Caki2 (cell line): ENCODE measurements at places on chromosomes 12 and 14.

- DNase-seq, result no peak
These were observed 85.5 kb downstream of the CDK17 start for GRCh38 chr12:96314723-96315122.

DNA sequence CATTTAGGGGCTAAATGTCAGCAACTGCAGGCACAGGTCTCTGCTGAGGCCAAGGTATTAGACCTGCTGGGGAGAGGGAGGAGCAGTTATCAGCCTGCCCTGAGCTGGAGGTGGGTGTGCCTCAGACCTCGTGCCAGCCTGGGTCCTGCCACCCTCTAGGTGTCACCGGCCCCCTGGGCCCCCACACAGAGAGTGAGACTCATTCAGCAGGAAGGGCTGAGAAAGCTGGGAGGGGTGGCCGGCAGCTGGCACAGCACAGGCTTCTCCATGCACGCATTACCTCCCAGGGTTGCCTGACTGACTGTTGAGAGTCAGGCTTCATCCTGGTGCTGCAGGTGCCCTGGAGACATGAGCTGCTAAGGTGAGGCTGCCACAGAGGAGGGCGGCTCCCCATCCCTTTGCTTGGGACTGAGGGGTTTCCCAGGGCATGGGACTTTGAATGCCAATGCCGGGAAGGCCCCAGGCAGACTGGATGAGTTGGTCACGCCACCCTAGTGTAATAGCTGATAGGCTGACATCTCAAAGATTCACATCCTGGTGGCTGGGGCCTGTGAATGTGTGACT, 75.3 kb upstream of the C14orf180 start:
- no peak for DNase-seq

DNA sequence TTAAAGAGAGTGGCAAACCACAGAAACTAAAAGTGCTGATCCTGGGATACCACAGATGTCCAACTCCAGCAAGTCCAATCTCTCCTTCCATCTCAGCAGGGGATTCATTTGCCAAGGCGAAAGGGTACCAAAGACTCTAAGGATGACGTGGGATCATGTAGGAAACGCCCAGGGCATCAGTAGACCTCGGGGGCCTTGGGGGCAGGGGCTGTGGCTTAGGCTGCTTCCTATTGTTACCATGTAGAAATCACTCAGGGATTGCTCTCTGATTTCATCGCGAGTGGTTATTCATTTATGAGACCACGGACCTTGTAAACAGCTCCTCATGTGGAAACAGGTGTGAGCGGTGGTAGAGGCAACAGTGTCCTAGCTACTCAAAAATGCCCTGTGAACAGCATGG, 149.3 kb upstream of the FKBP4 start:
- no peak for DNase-seq

DNA sequence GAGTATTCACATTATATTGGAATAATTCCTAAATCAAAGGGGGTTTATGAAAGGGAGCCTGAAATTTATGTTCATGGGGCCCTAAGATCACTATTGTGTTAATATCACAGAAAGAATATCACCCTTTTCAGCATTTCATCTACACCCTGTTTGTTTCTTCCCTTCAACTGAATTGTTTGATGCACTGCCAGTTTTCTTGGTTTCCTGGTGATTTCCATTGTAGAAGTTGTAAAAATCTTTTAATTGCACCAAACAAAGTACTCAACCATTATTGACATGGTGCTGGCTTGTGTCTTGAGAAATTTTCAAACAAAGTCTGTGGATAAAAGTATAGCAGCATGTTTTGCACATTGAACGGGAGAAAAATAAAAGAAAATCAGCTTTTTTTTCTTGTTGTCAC, 154.8 kb upstream of the PRKD1 start:
- no peak for DNase-seq

DNA sequence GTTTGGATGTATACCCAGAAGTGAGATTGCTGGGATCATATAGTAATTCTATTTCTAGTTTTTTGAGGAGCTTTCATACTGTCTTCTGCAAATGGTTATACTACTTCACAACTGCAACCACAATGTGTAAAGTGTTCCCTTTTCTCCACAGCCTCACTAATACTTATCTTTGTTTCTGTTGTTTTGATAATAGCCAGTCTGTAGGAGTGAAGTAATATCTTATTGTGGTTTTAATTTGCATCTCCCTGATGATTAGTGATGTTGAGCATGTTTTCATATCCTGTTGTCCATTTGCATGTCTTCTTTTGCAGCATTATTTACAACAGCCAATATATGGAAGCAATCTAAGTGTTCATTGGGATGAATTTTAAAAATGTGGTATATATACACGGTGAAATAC, 29.9 kb downstream of the GABARAPL1 start:
- DNase-seq, result no peak

- DNase-seq, result peak; percentile 50
These were observed 63.0 kb downstream of the GNS start for GRCh38 chr12:64696080-64696741.
